ENCODE measurements at places on chromosomes 12 and 14.

DNA sequence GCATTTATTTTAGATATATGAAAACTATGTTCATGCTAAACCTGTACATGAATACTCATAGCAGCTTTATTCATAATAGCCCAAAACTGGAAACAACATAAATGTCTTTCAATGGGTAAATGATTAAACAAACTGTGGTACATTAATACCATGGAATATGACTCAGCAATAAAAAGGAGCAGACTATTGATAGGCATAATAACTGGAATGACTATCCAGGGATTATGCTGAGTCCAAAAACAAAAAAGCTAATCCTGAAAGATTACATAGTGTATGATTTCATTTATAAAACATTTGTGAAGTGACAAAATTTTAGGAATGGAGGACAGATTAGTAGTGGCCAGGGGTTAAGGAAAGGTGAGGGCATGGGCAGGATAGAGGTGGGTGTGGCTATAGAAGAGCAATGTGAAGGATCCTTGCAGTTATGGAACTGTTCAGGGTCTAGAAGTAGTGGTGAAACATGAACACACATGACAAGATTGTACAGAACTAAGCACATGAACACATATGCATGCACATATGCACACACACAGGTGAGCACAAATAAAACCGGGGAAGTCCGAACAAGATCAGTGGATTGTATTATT, 61.1 kb upstream of the CDKN3 start:
- DNase-seq, result no peak

DNA sequence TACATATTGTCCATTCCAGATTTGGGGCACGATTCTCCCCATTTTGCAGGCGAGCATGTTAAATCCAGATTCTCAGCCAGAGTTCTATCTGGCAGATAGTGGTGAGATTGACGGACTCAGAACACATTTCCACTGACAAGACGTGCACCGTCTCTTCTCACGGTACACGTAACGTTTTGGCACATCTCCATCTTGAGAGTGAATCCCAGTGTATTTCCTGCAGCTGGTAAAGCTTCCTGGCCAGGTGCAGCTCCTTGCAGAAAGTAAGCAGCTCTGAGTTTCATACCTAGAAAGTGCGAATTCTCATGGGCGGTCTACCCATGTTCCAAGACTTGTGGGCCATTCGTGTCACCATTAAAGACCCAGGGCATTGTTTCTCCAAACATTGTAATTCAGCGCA, 102.6 kb downstream of the TSPAN9 start:
- no peak for DNase-seq

- no peak for DNase-seq
Observed at GRCh38 chr12:241266-241665, 21.4 kb downstream of the SLC6A13 start.

DNA sequence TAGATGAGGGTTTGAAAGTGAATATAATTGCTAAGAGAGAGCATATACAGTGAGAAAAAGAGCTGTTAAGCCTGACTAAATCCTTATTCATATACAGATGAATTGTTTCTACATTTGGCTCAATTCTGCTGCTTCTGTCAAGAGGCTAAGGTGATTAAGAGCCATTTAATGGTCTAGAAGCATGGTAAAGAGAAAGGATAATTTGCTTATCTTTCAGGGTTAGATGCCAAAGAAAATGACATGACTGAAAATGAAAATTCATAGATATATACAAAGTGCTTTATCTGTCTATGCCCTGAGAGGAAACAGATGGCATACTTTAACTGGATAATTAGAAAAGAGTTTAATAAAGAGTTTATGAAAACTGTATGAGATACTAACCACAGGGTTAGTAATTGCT, 834.9 kb downstream of the SLC6A15 start:
- peak; percentile 1 for DNase-seq

DNA sequence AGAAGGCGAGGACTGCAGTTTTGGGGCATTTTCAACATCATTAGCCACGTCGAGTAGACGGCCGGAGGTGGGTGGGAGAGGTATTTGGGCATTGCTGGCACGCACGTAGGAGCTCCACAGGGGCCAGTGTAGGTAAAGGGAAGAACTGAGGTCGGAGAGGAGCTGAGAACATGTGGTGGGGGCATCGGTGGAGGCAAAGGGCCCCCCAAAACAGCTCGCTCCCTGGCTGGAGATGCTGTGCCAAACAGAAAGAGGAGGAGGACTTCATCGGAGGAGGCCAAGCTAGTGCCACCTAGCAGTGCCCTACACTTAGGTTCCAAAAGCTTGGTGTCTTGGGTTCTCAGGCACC, 52.0 kb upstream of the PPP2R5C start:
- no peak for DNase-seq

DNA sequence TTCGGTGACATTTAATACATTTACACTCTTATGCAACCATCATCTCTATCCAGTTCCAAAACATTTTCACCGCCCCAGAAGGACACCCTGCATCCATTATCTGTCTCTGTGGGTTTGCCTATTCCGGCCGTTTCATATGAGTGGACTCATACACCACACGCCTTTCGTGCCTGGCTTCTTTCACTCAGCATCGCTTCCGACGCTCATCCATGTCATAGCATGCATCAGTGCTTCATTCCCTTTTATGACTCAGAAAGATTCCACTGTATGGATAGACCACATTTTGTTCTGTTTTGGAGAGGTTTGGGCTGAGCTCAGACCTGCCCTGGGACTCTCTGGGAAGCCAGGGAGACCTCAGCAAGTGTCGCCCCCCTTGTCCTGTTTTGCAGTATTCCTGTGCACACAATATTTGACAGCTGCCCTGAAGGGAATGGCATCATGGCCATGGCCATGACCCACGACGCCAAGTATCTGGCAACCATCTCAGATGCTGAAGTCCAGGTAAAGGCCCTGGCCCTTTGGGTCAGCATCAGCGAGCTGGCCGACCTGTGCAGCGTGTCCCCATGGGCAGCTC, 23.8 kb downstream of the CFAP251 start:
- no peak for DNase-seq

GRCh38 chr12:123232807-123233504, at the start of the genes MPHOSPH9 and MTRFR:
MPHOSPH9 (minus strand) TSS chr12:123233141; CDS start chr12:123230364, 2,777 bp downstream.
MTRFR (plus strand) TSS chr12:123233436; CDS start chr12:123253675, 20,239 bp downstream.
- DNase-seq, result peak; percentile 100

GRCh38 chr12:67891596-67891995, 97.7 kb upstream of the IFNG-AS1 start:
- no peak for DNase-seq

DNA sequence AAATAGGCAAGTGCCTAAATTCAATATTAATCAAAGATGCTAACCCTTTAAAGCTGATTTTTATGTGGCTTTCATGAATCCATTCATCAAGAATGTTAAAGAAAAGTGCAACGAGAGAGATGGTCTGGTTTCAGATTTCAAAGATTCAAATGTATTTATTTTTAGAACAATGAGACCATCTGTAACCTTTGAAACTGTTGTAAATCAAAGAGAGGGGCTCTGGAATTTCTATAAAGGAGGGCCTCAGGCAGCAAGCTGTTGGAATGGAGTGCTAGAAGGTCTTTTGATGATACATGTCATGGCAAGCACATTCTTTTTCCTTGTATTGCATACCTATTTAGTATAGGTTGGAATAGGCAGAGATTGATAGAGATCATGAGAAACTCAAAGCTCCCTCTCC, 433.0 kb downstream of the LRIG3 start:
- no peak for DNase-seq

DNA sequence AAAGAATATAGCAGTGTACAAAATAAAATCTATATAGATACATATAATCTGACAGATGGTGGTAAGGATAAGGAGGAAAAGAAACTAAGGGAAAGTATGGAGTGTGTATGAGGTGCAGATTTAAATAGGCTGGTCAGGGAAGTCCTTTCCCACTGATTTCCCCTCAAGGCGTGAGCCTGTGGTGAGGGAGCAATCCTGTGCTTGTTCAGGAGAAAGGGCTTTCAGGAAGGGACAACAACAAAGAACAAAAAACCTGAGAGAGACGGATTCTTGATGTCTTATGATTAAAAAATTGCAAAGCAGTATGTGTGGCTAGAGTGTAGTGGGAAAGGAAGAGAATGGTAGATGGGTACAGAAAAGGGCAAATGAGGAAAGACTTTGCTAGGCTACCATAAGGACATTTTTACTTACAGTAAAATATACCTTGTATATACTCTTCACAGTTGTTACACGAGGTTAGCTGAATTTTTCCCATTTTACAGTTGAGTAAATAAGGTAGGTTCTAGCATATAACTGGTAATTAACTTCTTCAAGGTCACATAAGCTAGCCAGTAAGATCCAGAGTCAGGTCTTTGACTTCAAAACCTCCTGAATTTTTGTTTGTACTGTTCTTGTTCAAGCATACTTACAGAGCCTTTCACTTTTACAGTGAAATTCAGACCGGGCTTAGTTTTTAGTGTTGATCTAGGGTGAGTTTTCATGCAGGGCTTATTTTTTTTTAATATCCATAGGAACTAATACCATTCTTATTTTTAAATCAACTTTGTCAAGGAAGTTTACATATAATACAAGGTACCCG, 15.6 kb downstream of the CNOT2 start:
- DNase-seq, result no peak

DNA sequence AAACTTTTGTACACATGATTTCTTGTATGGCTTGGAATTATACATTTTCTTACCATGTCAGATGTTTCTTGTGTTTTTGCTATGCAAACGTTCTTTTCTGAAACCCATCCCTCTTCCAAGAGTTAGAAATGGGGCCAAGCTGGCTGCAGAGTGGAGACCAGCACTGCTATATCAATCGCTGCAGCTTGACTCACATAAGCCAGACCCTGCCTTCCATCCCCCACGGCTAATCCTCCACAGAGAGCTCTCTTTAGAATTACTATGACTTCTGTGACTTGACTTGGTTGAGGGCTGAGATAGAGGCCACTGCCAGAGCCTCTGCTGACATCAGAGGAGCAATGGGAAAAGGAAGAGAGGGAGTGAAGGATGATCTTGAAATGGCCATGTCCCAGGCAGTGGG, 147.9 kb downstream of the DACT1 start:
- DNase-seq, result no peak

DNA sequence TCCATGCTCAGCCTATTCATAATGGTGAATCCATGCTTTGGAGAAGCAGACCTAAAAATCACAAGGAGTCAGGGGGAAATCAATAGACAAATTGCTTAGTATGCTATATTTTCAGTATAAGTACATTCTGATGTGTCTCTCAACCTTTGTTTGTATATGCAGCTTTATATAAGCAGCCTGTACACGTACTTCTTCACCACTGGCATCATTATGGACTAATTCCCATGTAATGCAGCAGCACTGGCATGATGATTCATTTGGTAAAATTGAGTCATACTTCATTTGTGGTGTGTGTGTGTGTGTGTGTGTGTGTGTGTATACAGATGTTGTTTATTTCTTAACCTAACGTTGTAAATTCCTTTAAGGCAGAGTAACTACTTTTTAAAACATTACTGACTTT, 10.9 kb downstream of the DCP1B start:
- DNase-seq, result peak; percentile 10

DNA sequence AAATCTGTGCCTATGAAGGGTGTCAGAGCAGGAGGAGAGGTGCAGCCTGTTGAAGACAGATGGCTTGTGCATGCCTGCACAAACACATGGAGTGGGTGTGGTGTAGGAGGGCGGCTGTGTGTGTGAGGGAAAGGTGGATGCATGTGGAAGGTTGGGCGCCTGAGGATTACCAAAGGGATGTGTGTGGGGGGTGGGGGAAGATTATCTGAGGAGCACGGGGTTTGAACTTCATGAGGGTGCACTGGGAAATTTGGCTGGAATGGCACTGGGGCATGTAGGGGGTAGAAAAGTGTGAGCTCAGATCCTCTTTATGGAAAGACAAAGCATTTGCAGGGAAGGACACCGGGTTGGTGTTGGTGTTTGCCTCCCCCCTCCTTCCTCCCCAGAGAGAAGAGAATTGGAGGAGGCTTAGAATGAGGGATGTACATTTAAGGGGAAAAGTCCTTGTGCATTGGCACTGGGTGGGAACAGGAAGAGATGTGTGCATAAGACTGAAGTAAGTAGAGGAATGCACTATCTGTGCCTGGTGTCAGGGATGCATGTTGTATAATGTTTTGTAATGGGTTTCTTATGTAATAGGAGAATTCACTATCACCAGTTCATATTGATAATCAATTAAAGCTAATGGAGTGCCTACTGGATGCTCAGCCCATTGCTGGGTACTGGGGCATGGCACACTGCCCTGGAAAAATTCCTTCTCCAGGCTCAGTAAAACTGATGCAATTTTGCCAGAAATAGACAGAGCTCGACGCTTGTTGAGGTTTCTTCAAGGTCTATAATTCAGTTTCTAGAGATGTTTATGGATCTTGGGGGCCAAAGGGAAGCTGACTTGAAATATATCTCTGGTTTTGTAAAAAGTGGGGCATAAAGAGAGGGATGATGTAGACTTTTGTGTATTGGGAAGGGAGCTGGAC, 3.0 kb downstream of the NTF3 start:
- no peak for DNase-seq

All from OCI-M1 (cell line).